ENCODE measurements at places on chromosomes 4 and X.

DNA sequence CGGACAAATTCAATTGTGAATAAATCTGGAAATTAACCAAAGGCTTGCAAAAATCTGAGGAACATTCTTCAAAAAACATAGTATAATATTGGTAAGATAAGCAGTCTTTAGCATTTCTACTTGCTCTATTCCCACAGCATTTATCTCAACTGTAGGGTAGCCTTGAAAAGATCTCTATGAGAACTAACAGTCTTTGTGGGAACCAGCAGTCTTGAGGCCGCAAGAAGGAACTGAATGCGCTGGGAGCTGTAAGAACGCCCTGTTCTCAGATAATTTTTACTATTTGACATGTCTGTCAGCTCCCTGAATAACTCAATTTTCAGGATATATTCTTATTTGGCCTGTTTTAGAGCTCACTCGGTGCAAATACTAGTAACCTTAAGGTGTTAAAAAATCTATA lies 519.3 kb upstream of the CXorf51A start:
- no peak for DNase-seq

- no peak for DNase-seq
Measured at GRCh38 chr4:37662861-37663390, 23.2 kb downstream of the RELL1 start.

- no peak for DNase-seq
Measured at GRCh38 chrX:68868902-68869800, 40.3 kb downstream of the EFNB1 start.

- DNase-seq, result no peak
Measured at GRCh38 chr4:23814996-23815660, 74.7 kb downstream of the PPARGC1A start.

DNA sequence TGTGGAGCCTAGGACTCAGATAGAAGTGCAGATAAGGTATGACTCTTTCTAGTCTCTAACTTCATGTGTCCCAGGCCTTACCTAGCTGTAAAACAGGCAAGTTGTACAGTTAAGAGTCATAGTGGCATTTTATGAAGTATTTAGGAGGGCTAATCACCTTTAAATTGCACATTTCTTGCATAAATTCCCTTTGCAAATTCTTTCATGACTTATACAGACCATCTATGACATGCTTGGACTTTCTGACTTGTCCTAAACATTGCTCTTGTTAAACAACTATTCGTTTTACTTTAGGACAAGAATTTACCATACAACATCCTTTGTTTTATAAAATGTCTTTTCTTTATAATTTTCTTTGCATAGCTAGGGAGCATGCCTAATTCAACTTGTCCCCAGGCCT lies 7.8 kb upstream of the RRAGB start:
- DNase-seq, result no peak

GRCh38 chrX:100316987-100317386 lies 93.1 kb downstream of the PCDH19 start:
- DNase-seq, result no peak

DNA sequence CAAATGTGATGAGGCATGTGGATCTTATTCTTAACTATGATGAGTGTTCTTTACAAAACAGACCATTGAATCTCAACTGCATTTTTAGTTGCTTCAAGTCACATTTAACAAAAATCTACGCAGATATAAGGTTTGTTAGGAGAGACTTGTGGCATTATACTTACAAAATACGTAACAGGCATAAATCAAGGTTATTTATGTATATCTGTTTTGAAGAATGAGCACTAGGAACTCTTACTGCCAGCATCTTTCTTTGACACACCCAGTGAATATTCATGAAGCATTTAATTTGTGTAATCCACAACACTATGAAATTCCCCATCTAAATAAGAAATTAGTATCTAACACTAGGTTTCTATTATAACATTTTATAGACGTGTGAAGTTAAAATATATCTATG lies 186.3 kb downstream of the FAT4 start:
- no peak for DNase-seq

DNA sequence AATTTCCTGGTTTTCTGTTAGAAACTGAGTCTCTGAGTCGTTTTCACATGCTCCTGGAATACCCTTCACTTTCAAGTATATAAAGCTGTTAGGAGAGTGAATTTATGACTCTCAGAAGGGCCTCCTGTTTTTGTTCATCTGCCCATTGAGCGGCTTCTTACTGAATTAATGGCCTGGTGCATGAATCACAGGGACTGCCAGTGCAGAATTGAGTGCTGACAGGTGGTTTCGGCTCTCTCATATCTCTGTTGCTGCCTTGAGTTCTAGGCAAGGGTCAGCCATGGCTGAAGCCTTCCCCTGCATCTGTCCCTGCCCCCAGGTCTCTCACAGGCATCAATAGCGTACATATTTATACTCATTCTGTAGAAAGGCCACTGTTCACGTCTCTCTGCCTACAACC lies 22.7 kb upstream of the SEPSECS start:
- DNase-seq, result no peak

- no peak for DNase-seq
Measured at GRCh38 chrX:118506805-118507480, 11.3 kb downstream of the DOCK11 start.

GRCh38 chr4:108772402-108772801 lies 9.5 kb upstream of the ETNPPL start:
- no peak for DNase-seq

GRCh38 chrX:153342762-153343558 lies 9.0 kb downstream of the ZNF275 start:
- DNase-seq, result no peak

DNA sequence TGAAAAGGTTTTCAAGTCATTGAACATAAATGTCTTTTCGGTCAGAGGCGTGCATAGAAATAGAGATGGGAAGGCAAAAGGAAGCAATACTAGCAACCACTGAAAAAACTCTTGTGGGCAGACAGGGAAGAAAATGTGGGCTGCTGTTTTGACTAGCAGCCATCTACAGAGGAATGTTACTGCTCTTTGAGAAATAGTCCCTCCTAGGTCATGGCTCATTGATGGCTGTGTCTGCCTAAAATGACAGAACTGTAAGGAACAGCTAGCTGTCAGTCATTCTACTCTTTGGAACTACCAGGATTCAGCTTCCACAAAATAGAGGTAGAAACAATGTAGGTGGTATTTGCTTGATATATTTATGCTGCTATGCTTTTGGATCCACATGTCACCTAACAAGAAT lies 26.9 kb upstream of the TMPRSS11B start:
- no peak for DNase-seq

DNA sequence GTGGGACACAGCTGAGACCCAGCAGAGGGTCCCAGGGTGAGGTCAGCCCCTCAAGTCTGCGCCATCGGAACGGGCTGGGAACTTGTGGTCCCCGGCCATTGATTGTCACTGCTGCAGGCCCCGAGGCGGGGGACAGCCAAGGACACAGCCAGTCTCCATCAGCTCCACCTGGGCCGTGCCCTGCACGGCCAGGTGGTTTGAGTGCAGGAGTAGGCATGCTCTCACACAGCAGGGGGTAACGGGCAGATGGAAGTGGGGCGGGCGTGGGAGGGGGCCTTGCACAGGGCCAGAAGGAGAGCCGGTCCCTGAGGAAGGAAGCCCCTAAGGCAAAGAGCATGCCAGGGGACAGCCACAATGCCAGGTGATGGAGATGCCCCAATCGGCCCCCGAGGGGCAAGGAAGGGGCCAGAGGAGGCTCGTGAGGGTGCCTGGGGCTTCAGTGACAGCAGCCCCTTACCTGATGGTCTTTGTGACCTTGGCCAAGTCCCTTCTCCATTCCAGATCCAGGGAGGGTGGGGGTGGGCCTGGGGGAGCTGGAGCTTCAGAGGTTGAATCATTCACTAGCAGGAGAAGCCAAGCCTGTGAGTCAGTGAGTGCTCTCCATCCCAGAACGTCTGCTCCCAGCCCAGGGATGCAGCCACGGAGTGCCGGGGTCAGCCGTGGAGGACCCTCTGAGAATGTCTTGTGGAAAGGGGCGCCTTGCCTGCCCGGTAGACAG lies 2.3 kb downstream of the ATP2B3 start:
- no peak for DNase-seq

DNA sequence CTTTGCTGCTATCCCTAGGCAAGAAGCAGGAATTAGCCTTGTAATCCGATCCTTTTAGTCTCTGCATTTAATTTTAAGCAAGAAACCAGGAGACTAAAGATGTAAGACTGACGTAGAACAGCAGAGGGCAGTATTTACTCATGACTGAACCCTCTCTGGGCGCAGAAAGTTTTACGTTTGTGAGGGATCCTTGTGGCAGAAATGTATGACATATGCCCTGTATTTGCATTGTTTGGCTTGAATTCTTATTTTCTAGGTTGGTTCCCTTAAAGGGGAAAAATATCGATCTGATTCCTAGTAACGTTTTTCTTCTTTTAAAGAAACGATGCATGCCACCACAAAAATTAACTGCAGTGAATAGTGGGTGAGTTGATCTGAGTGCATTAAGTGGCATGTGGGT lies 1.3 kb upstream of the FAT4 start:
- DNase-seq, result no peak

DNA sequence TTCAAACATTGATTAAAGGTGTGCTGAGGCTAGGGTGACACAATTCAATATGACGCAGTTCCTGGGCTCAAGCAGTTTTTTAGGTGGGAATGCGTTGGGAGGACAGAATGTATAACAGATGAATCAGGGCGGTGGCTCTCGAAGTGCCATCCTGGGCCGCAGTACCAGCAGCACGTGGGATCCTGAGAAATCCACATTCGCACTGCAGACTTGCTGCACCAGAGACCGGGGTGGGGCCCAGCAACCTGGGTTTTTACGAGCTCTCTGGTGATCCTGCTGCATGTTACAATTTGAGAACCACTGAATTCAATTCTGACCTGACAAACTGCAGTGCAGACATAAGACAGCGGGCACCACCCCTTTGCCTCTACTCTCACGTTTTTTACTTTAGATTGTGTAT lies 30.4 kb downstream of the FAM149A start:
- DNase-seq, result no peak
